ENCODE measurements at places on chromosomes 5 and 9.

DNA sequence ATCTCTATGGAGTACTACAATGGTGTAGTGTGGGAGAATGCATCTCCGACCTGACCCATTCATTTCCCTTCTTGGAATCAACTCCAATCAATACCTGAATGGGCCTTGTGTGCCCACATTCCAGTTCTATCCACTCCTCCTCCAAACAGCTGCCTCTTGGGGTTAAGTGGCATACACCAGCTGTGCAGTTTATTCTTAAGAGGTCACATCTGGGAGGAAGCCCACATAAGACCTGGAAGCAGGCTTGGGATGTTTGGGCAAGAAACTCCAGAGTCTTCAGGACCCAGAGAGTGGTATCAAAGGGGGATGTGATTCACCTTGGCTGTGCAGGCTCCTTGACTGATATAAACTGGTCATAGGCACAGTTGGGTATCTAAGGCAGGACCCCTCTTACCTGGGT lies 46.0 kb downstream of the ACTBL2 start:
- DNase-seq = no peak

DNA sequence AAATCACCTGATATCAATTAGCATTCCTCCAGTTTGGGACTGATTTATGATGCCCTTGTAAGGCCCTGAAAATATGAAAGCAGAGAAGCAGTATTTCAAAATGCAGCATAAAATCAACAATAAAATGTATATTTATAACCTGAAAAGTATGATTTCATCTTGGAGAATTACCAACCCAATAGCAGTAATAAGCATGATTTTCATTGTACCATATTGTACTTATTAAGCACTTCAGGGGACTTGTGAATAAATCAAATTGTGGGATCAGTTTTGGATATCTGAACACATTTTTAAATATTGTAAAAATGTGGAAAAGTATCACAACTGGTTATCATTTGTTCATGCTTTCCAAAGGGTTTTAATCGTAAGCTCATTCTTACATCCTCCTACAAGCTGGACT lies 250.8 kb downstream of the DMRT2 start:
- DNase-seq = no peak

DNA sequence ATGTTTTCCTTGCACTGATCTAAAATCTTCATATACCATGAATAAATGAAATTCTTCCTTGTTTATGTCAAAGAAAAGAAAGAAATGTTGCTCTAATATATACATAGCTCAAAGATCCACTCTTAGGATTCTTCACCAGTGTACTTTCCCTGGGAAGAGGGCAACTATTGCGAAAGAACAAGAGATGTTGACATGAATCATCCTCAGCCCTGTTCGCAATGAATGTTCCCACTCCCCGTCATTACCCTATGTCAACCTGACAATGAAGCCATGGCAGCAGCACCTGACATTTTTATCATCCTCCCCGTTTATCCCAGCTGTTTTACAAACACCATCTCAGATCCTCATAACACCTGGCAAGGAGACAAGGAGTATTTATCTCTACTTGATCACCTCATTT lies 409.1 kb upstream of the GRIA1 start:
- DNase-seq = no peak

- DNase-seq = no peak
These were observed 32.0 kb upstream of the DHFR start for GRCh38 chr5:80686757-80687156.

GRCh38 chr9:114588651-114589526 lies 1.3 kb downstream of the ATP6V1G1 start:
- DNase-seq = no peak

DNA sequence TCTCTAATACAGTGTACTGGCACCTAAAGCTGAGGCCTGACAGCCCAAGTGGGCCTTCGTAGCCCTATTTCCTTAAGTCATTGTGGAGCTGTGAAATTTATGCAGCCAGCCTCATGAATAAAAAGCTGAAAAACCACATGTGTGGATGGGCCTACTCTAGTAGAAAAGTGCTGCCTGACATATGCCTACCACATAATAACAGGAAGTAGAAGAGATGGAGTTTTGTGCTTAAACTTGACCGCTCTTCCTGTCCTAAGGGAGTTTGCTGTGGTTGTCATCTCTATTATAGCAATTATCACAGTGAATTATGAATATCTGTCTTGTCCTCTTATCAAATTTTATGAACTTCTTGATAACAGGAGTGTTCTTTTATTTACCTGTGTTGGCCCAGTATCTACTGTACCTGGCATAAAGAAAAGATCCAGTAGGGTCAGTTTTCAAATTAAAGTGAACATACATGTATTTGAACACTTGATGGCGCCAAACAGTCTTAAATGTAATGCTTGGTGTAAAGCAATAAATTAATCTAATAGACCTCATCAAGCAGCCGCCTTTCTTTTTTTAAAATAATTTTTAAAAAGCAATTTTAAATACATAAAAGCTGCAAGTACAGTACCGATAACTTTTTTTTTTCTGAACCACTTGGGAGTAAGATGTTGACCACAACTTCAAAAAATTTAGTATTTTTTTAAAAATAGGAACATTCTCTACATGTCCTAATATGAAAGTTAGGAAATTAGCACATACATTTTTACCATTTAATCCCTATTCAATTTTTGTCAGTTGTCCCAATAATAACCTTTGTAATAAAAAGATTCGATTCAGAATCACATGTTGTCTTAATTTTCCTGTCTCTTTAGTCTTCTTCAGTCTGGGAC lies 51.0 kb downstream of the FKTN start:
- DNase-seq = no peak

DNA sequence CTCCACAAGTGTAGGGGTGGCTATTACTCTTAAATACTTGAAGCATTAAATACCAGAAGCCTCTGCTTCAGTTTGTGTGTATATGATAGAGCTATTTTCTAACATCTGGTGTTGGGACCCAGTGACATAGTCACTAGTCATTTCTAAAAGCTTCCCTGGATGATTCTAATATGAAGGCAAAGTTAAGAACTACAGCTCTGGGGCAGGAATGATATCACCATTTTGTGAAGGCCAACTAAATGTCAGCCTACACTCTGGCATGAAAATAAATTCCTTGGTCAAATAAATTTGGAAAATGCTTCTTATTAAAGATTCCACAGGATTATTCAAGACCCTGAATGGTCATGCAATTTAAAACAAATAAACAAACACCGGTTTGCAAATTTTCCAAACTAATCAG lies 197.7 kb downstream of the PLK2 start:
- DNase-seq = no peak

Data from right lobe of liver (tissue), 6 donors.